NCI-H187 treated with DMSO at 0.1 percent for 48 hours (cell line): ENCODE measurements at places on chromosomes 12 and 14.

- no peak for DNase-seq
Observed at GRCh38 chr12:11906286-11906935, 164.3 kb upstream of the BCL2L14 start.

DNA sequence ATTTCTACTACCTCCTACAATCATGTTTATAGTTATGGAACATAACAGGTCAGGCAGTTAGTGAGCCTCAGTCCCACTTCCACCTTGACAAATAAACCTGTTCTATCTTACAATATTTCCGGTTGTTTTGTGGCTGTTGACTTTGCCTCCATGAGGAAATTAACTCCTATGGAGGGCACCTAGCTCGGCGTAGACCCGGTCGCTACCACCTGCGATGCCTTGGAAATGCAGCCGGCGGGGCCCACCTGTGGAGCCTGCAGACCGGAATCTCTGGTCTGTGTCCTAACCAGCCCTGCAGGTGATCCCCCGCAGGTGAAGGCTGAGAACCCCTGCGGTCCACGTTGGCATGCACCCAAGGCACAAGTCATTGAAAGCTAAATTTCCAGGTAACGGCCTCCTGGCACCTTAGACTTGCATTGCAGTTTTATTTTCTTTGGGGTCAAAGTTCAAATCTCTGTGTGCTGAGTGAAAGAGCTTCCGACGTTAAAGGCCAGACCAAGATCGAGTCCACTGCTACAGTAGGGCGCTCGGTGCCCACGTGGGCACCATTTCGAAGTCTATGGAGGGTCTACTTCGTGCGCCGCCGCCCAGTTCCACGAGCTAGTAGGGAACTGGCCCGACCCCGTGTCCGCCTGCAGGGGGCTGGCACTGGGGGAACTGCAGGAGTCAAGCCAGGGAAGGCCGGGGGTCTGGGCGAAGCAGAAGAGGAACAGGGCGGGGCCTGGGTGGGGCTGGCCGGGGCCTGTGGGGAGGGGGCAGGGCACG, 782 bp upstream of the PIWIL1 start:
- DNase-seq: no peak

- DNase-seq: no peak
Observed at GRCh38 chr12:2692080-2692479, 102.7 kb upstream of the FKBP4 start.

- DNase-seq: no peak
Observed at GRCh38 chr12:62846491-62846890, 88.5 kb downstream of the PPM1H start.

GRCh38 chr14:38079268-38079667, 128.4 kb upstream of the SSTR1 start:
- DNase-seq: no peak

- DNase-seq: no peak
Observed at GRCh38 chr12:111488798-111489197, 83.1 kb downstream of the SH2B3 start.

DNA sequence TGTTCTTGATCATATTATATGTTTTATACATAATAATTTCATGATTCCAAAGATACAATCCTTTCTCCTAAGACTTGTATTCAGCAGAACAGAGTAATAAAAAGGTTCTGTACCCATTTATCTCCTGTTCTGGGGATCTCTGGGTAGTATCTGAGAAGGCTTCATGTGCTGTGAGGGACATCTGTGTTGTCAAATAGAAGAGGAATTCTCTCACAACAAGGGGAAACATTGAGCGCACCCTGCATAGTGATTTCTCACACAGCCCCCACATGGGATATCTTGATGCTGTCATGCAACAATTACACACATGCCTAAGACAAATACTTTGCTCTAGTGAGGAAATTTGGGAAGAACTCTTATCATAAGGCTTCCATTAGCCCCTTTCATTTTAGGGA, 101.8 kb upstream of the ATF1 start:
- DNase-seq: no peak

GRCh38 chr14:59331217-59331616, 134.0 kb downstream of the GPR135 start:
- DNase-seq: no peak

GRCh38 chr12:31474751-31475150, 116.2 kb downstream of the DENND5B start:
- no peak for DNase-seq
